NCI-H1048 (cell line): ENCODE measurements at places on chromosomes 3 and 15.
A peak's percentile ranks its signal among the peaks of the same experiment; 100 is the strongest.

GRCh38 chr3:167843886-167844285 is 108.4 kb downstream of the SERPINI1 start:
- DNase-seq = no peak

DNA sequence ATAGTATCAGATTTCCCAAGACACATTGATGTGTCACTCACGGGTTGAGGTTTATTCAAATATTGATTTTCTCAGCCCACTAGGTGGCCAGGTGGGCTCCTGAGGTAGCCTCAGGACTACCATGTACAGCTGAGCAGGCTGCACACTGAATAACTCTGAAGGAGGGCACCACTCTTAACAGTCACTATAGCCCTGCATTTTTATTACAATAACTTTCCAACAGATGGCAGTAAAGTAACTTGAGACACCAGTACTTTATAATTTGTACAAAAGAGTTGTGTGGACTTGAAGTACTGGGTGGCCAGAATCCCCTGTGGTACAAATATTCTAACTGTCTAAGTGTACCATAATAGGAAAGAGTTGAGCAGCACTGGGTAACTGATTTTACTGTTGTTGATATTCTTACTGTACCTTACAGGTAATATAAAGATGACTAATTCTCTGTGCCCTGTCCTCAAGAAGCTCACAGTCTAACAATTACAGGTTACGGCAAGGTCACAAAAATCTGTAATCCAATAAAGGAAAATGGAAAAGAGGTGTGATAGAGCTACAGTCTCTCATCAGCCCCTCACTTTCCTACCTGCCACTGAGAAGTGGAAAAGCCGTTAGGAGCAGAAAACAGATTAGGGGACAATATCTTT is 76.0 kb downstream of the ETFA start:
- no peak for DNase-seq

- peak; percentile 6 for DNase-seq
Measured at GRCh38 chr3:197186887-197187588, 111.4 kb downstream of the DLG1 start.

DNA sequence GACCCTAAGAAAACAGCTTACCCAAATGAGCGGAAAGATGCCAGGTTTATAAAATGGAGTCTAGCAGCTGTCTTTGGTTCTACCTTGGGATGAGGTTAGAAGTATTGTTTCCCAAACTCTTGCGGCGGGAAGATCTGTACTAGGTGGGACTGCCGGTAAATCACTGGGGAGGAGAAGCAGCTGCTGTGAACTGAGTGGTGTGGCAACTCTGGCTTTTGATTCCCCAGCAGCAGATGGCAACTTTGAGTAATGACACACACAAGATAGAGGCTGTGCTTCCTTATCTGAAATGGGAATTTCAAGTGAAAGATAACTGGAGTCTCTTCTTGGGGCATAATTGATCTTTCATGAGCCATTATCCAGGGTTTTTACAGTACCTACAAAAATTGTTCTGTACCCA is 184.9 kb downstream of the ATG7 start:
- no peak for DNase-seq

GRCh38 chr3:51500632-51501131 is 867 bp upstream of the DCAF1 start:
- DNase-seq = no peak

DNA sequence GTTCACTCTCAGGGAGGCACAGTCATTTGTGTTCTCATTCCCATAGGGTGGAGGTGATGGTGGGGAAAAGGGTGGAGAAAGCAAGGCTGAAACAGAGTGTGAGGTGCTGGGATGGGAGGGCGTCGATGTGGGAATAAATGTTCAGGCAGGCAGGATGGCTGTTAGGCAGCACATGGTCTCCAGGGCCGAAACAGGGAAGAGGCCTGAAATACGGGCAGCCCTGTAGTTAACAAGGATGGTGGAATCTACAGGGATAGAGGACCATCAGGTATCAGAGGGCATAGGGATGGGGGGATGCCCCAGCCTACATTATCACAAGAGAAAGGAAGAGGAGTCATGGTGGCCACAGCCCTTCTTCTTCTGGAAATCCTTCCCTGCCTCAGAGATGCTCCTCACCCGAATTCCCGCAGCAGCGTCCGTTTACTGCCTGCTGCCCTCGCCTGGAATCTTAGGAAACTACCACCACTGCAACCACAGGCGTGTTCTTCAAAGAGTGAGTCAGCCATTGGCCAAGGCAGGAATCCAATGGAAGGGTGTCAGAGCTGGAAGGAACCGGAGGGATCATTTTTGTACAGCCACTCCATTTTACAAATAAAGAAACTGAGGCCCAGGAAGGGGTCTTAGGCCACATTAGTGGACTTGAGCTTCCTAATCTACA is 49.7 kb upstream of the POMGNT2 start:
- DNase-seq = no peak

DNA sequence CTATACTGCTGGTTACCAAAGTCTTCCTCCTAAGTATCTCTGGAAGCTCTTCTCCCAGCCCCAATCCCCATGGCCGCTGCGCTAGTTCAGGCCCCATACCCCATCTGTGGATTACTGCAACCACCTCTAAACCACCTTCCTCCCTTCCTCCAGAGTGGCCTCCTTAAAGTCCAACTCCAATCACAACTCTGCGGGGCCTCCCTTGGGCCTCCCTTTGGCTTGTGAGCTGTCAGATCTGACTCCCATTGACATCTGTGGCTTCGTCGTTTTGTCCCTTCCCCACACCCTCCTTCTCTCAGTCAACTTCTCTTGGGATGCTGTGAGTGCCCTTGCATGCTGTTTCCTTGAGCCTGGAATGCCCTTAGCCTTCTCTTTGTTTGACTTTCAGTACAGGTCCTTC is 9.3 kb upstream of the HRH1 start:
- DNase-seq = no peak

GRCh38 chr3:150391161-150391560 is 16.9 kb upstream of the TSC22D2 start:
- no peak for DNase-seq

GRCh38 chr15:90891346-90891949 is 7.1 kb downstream of the FES start:
- no peak for DNase-seq

- DNase-seq = no peak
Measured at GRCh38 chr3:69094467-69095205, 9.9 kb downstream of the ARL6IP5 start.

DNA sequence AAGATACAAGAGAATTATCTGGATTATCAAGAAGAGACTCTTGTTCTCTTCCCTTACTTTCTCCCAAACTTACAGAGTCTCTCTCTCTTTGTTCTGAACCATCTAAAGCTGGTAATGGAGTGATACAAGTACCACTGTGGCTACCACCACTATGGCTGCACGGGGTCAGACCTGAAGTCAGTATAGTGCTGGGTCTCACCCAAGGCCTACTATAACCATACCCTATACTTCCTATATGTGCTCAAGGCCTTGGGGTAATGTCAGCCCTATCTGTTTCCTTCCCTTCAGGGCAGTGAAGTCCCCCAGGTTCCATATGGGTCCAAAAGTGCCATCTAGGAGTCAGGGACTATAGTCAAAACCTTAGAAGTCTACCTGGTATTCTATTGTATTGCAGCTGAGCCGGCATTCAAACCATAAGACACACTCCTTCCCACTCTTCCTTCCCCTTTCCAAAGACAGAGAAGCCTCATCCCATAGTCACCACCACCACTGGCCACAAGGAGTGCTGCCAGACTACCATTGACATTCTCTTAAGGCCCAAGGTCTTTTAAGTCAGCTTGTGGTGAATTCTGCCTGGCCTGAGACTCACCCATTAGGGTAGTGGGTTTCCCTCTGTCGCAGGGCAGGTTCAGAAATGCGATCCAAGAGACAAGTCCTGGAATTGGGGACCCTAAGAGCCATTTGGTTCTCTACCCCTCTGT is 615.0 kb upstream of the NECTIN3 start:
- DNase-seq = no peak

GRCh38 chr3:24363242-24363641 is 131.4 kb downstream of the THRB start:
- no peak for DNase-seq

- DNase-seq = no peak
Measured at GRCh38 chr15:77542491-77543001, 90.2 kb downstream of the LINGO1 start.

DNA sequence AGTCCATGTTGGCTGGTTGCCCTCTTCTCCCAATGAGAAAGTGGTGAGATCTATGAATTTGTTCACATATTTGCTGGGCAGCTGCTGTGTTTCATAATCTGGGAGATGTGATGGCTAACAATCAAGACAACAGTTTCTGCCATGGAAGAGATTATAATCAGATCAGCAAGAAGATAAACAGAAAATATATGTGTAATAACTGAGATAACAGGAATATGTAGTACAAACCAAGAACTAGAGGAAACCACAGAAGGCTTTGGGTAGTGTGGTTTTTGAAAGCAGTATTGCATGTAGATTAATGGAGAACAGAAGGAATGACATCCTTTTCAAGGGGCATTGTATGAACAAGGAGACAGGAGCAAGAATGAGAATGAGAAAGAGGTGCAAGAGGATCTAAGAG is 12.2 kb upstream of the CSTA start:
- no peak for DNase-seq
